ENCODE measurements at places on chromosomes 1 and 21.

DNA sequence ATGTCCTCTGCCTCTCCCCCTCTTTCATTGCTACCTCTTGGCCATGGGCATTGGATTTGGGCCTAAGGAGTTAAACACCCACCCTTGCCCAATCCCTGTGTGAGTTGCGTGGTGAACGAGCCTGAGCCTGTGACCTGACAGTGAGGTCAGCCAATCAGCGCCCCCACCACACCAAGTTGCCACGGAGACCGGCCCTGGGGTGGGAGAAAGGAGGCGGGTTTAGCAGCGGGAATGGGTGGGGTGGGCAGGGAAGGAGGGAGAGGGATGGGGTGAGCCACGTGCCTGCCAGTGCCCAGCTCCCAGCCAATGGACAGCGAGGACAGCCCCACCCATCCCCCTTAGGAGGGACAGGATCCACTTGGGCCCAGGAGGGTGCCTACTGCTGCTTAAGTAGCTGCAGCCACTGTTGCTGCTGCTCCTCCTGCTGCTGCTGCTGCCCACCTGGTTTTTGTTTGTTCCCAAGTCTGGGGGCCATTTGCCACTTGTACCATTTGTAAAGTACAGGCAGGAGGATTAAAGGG is 9.5 kb downstream of the ZBTB7B start:
- peak overlapping the region; percentile 12 for H3K27ac ChIP-seq
- H3K27me3 ChIP-seq = no peaks in the 10 kb centered on the region
- no peak overlapping the region for H3K4me3 ChIP-seq
- DNase-seq = no peak
- peaks cover 17% of the 10 kb centered on the region for H3K36me3 ChIP-seq
- peaks cover 88% of the 10 kb centered on the region for H3K4me1 ChIP-seq

DNA sequence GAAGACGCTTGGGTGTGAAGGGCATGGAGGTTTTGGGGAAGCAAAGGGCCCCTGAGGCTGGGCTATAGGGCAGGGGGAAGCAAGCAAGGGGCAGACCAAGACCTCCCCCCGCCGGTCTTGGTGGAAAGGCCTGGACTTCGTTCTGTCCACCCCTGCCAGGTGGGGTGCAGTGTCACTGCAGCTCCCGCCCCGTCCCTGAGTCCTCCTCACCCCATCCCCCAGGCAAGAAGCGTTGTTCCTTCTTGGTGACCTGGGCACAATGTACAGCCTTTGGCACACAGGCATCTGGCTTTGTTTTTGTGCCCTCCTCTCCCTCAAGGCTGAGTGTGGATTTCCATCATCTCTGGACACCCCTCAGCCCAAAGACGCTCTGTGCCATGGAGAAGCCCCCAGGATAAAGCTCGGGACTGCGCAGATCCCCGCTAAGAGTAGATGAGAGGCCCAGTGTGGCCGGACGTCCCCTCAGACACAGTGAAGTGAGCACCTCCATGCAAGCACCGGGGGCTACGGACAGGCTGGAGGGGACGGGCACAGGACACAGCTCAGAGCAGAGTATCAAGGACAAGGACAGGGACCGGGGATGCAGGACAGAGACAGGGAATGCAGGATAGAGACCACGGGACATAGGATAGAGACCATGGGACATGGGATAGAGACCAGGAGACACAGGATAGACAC is 89.4 kb upstream of the ACTRT2 start:
- H3K4me3 ChIP-seq = no peak overlapping the region
- H3K4me1 ChIP-seq = peaks cover 4% of the 10 kb centered on the region
- DNase-seq = no peak
- H3K27me3 ChIP-seq = no peaks in the 10 kb centered on the region

DNA sequence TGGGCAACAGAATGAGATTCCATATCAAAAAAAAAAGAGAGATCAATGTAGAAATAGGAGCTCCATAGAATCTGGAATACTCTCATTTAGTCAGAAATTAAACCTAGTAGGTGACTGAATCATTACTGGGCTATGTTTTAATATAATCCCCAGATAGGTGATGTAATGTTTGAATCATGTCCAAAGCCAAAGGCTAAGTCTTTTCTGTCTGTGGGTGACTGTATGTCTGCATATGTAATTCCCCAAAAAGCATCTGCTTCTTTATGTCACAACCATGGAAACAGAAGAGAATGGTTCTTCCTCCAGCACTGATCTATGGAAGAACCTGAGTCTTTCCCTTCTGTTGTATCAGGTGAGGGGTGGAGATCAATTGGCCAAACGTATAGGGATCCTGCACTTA is 5.8 kb downstream of the LAMC2 start:
- H3K27me3 ChIP-seq = peaks cover 27% of the 10 kb centered on the region
- no peak overlapping the region for H3K27ac ChIP-seq
- no peak for DNase-seq
- H3K4me3 ChIP-seq = no peak overlapping the region
- H3K36me3 ChIP-seq = no peaks in the 10 kb centered on the region

DNA sequence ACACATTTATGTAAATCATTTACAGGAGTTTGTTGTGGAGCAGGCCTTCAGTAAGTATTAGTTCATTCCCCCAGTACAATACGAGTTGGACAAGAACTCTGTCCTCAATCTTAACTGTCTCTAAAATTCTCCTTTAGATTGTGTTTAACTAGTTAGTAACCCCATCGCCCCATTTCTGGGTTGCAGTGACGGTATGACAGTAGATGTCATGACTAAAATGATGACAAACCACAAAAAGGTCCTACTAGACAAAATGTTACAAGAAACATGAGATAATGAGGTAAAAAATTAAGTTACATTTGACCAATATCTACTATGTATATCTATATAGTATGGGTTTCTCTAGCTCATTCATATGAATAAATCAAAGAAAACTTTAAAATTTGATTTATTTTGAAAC is 41.1 kb downstream of the CD58 start:
- no peaks in the 10 kb centered on the region for H3K4me1 ChIP-seq
- H3K36me3 ChIP-seq = peaks cover 88% of the 10 kb centered on the region
- H3K27me3 ChIP-seq = no peaks in the 10 kb centered on the region
- DNase-seq = no peak
- no peak overlapping the region for H3K4me3 ChIP-seq

- no peaks in the 10 kb centered on the region for H3K36me3 ChIP-seq
- no peak for DNase-seq
- no peak overlapping the region for H3K27ac ChIP-seq
- peaks cover 16% of the 10 kb centered on the region for H3K27me3 ChIP-seq
- no peak overlapping the region for H3K4me3 ChIP-seq
These were observed 18.5 kb upstream of the LRRN2 start for GRCh38 chr1:204703826-204704612.

DNA sequence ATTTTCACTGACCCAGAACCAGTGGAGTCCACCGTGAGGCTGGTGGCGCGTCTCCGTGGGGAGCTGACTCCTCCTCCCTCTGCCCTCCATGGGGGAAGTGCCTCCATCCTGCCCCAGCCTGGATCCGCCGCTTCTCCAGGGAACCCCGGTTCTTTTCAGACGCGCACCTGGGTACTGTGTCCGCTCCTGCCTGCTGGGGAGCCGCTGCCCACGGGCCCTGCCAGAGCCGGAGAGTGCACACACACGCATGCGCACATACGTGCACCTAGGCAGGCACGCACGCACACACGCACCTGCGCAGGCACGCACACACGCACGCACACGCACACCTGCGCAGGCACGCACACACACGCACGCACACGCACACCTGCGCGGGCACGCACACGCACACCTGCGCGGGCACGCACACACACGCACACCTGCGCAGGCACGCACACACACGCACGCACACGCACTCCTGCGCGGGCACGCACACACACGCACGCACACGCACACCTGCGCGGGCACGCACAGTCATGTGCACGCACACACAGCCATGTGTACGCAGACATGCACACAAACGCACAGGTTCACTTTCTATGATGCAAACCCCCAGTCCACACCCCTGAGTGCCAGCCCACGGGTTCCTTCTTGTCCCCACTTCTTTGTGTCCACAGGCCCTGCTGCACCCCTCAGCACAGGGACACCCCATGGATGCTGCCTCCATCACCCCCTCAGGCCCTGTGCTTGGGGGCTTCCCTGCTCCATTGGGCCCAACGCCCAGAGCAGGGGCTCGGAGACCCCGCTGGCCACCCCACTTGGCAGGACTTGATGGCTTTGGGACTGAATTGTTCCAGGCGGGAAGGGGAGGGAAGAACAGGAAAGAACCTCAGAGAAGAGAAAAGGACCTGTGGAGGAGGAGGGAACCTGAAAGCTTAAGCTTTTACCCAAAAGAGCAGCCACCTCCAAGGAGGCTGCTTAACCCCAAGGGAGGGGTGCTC is 42.7 kb downstream of the MORN1 start:
- H3K36me3 ChIP-seq = no peaks in the 10 kb centered on the region
- no peak overlapping the region for H3K4me3 ChIP-seq
- H3K27me3 ChIP-seq = no peaks in the 10 kb centered on the region

GRCh38 chr21:44756423-44757185 is 45.0 kb downstream of the UBE2G2 start:
- peaks cover 2% of the 10 kb centered on the region for H3K27me3 ChIP-seq
- no peak for DNase-seq
- no peak overlapping the region for H3K27ac ChIP-seq
- H3K4me3 ChIP-seq = no peak overlapping the region
- H3K4me1 ChIP-seq = no peaks in the 10 kb centered on the region
- H3K36me3 ChIP-seq = no peaks in the 10 kb centered on the region
